Ureter (tissue), 1 donor: ENCODE measurements at places on chromosomes 4 and X. TPM values are rescaled to one million over a fixed set of nuclear protein-coding genes. Genes with fewer than 3 reads are reported as not detected.
A peak's percentile ranks its signal among the peaks of the same experiment; 100 is the strongest.

RAPGEF2 gene
- total RNA-seq, result 56.4 TPM

SRPX gene
- total RNA-seq, result 46.1 TPM

CT45A2 gene
- total RNA-seq, result not detected

CTPS2 gene
- 17.4 TPM for total RNA-seq

UBE2A gene
- 39.9 TPM for total RNA-seq

- DNase-seq, result peak; percentile 61
These were observed 669 bp downstream of the IRF2 start for GRCh38 chr4:184473499-184474262.

GRCh38 chr4:147303174-147303872, 177.6 kb upstream of the EDNRA start:
- no peak for DNase-seq

DNA sequence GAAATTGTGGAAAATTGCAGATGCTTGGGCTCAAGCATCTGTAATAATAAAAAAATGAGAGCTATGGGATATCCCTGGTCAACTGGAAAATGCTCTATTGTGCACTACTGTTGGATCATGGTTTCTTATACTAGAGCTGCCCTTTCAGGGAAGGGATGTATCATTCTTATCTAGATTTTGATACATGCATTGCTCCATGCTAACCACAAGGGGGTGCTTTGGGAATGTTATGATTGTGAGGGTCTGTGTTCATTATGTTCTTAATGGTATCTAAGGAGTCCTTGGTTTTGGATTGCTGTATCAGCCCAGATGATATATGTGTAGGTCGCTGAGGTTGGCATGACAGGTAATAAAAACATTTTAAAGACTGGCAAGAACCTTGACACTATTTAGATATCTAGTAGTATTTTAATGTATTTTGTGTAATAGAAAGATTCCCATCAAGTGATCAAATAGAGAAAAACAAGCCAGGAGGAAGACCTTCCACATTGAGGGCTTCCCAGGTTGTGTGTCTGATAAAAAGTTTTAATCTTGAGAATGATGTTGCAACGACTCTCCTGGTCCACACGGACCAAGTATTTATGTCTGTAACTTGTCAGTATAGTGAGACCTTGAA, 49.2 kb upstream of the TLR2 start:
- no peak for DNase-seq

DNA sequence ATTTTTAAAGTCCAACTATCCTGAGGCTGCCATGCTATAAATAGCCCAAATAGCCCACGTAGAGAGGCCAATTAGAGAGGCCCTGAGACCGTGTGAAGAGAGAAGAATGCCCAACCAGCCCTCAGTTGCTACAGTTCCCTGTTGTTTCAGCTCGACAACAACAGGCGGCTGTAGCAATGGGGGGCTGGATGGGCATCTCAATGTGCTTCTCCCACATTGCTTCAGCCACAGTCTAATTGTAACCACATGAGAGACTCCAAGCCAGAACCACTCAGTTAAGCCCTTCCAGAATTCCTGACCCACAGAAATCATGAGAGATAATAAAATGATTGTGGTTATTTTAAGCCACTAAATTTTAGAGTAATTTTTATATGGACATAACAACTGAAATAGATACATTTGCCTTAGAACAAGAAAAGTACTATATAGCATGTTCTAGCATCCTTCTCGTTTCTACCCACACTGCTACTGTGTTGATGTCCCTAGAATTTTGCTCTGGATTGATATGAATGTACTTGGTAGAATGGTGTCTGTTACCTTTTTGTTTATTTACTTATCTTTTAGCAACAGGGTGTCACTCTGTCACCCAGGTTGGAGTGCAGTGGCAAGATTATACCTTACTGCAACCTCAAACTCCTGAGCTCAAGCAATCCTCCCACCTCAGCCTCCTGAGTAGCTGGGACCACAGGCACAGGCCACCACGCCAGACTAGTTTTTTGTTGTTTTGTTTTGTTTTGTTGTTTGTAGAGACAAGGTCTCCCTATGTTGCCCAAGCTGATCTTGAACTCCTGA, 436.4 kb downstream of the BCOR start:
- no peak for DNase-seq

- no peak for DNase-seq
These were observed 48.8 kb upstream of the GRXCR1 start for GRCh38 chr4:42843694-42844093.

DNA sequence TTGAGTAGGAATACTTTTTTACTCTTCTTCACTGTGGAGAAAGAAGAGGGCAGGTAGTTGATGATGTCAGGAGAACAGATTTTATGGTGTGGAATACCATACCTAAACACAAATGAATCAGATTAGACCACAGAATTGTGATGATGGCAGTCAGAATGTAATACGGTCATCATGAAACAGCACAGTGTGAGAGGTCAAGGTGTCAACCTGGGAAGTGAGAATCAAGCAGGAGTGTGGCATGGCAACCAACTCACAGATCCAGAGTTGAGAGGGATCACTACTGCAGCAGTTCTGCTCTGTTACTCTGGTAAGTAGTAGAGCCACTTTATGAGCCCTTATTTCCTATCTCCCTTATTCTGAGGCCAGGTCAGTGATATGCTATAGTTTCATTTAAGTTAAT, 27.7 kb downstream of the METTL14 start:
- no peak for DNase-seq

DNA sequence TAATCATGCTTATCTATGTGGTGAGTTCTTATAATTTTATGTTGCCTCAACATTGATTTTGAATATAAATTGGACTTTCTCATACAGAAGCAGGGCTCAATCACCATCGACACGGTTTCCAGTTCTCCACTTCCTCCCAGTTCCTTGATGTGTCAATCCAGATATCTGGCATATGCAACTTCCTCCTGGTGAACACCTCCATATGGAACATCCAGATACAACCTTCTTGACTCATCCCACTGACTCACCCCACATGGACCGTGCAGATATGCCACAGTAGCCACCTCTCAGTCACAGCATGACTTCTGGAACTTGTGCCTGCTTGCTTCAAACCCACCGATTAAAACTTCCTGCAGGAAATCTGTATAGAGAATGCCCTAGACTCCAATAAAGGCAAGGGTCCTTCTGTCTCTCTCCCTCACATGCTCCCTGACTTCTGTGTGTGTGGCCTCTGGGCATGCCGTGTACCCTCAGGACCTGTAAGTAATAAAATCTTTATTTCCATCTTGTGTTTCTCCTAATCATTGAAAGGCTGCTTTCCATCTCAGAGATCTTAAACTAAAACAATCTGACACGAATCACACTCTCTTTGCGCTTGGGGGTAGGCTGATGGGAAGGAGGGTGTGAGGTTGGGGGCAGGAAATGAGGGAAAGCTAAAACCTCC, 67.0 kb downstream of the HTRA3 start:
- no peak for DNase-seq

DNA sequence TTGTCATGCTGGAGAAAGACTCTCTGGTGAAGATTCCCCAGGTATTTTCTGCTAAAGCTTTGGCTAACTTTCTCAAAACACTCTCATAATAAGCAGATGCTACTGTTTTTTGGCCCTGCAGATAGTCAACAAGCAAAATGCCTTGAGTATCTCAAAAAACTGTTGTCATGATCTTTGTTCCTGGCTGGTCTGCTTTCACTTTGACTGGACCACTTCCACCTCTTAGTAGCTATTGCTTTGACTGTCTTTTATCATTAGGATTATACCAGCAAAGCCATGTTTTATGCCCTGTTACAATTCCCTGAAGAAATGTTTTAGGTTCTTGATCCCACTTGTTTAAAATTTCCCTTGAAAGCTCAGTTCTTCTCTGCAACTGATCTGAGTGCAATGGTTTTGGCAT, 231.5 kb downstream of the SLC7A11 start:
- DNase-seq, result no peak

DNA sequence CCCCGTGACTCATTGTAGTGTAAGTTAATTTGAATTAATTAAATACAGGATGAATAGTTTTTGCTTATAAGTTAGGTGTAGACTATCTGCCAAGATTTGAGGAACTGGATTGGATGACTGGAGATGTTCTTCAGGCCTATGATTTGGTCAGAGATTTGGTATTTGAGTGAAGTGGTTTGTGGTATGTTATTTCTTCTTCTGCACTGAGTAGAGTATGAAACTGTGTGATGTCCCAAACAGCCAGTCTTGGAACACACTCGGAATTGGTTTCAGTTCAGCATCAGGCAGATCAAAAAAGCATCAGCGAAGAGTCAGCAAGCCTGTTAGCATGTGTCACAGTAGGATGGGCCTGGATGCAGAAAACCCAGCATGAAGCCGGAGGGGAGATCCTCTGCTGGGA, 294.1 kb downstream of the ARHGAP10 start:
- DNase-seq, result no peak
